ENCODE measurements at places on chromosomes 4 and X. TPM values are rescaled to one million over a fixed set of nuclear protein-coding genes. Genes with fewer than 3 reads are reported as not detected.

Gene SH3D19
- 79.9 TPM for total RNA-seq

Gene RAB33A
- total RNA-seq, result not detected

Gene DDX53
- not detected for total RNA-seq

Gene SLBP
- 163 TPM for total RNA-seq

Gene FAM9C
- not detected for total RNA-seq

Gene GLRA3
- not detected for total RNA-seq

Gene NUDT11
- total RNA-seq, result 7.2 TPM

Gene FAM236C
- total RNA-seq, result not detected

Gene ADH6
- total RNA-seq, result not detected

All from stomach (tissue), 19 donors.